ENCODE measurements at places on chromosomes 4 and X. TPM values are rescaled to one million over a fixed set of nuclear protein-coding genes. Genes with fewer than 3 reads are reported as not detected.

Gene ANXA3
- 117 TPM for total RNA-seq

Gene RHOH
- total RNA-seq, result 7.3 TPM

Gene TRIM61
- total RNA-seq, result not detected

Gene DUSP21
- not detected for total RNA-seq

Gene SHROOM4
- not detected for total RNA-seq

Gene ARHGAP24
- 1.3 TPM for total RNA-seq

Gene PNMA6F
- total RNA-seq, result not detected

Gene PABPC1L2B
- total RNA-seq, result not detected

Gene ABCG2
- 37.4 TPM for total RNA-seq

Gene MAGEE1
- total RNA-seq, result 1.4 TPM

Gene CT47C1
- total RNA-seq, result not detected

Gene CXCL3
- 11.1 TPM for total RNA-seq

Gene RPS6KA6
- total RNA-seq, result 4.0 TPM

Gene RP2
- 13.7 TPM for total RNA-seq

Gene TDO2
- total RNA-seq, result 17.6 TPM

Gene XKRX
- 2.6 TPM for total RNA-seq

Gene COQ2
- 35.7 TPM for total RNA-seq

Gene ADRA2C
- 15.0 TPM for total RNA-seq

All from NCI-H460 (cell line).